ENCODE measurements at places on chromosomes 5 and 9.

DNA sequence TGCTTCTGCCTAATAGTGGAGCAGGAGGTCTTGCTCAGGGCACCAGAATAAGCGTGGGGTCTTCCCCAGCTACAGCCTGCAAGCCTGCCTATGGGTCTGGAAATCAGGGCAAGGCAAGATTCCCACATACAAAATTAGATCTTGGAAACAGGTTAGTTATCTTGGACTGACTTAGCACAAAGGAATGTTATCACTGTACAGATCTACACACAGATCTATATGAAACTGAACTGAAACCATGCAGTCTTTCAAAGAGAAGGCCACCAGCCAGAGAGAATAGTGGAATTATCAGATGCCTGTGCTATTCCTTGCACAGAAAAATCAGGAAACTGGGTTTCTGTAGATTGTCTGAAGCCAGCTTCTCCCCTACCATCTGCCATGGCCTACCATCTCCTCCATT is 585.7 kb downstream of the ACTL7B start:
- no peak overlapping the region for H3K4me3 ChIP-seq
- H3K36me3 ChIP-seq = no peaks in the 10 kb centered on the region
- DNase-seq = peak; percentile 28
- H3K27me3 ChIP-seq = no peaks in the 10 kb centered on the region
- peaks cover 8% of the 10 kb centered on the region for H3K4me1 ChIP-seq
- H3K27ac ChIP-seq = no peak overlapping the region

GRCh38 chr9:5441043-5441442 is 3.3 kb upstream of the PLGRKT start:
- peak; percentile 60 for DNase-seq
- H3K4me1 ChIP-seq = peaks cover 10% of the 10 kb centered on the region
- peak overlapping the region; percentile 76 for H3K27ac ChIP-seq
- peaks cover under 1% of the 10 kb centered on the region for H3K36me3 ChIP-seq

DNA sequence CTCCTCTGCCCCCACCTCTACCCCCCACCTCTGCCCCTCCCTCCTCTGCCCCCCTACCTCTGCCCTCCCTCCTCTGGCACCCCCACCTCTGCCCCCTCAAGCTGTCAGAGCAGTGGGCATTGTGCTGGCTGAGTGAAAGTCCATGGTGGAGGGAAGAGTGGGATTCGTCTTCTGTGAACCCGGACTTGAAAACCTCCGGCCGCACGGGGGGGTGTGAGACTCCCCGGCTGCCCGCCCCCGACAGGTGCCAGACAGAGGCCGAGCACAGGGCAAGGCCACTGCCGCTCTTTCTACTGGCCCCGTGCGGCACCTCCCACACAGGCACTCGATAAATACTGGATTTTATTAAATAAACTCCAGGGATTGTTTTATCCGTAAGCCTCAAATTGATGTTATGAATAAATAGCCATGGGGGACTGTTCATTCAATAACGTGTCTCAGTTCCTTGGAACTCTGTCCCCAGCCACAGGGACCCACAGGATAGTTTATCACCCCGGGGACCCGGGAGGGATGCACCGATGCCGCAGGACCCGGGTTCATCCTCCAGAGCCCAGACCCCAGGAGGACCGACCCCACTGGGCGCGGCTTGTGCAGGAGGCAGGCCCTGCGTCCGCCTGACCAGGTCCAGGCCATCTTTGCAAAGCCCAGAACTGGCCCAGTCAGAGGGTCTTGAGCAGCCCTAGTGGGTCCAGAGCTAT is 2.6 kb upstream of the QRFP start:
- H3K4me3 ChIP-seq = peak overlapping the region; percentile 23
- no peaks in the 10 kb centered on the region for H3K36me3 ChIP-seq
- DNase-seq = no peak

- H3K4me1 ChIP-seq = no peaks in the 10 kb centered on the region
- H3K4me3 ChIP-seq = no peak overlapping the region
- DNase-seq = no peak
- H3K27ac ChIP-seq = no peak overlapping the region
Measured at GRCh38 chr5:179836225-179837019, 15.7 kb downstream of the SQSTM1 start.

DNA sequence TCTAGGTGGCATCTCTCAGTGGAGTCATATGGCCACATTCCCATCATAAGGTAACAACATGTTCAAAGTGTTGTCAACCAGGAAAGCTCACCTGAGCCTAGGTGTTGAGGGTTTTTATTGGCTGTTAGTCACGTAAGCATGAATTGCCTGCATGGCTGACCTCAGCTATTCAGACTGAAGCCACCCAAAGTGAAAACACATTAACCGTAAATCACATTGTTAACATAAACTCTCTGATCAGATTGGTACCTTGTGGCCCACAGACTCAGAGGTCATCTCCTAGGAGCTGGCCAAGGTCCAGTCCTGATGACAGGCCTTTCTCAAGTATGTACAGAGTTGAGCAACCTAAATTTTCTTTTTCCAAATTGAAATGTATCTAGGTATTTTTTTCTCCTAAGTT is 26.7 kb downstream of the SRFBP1 start:
- DNase-seq = no peak
- H3K4me3 ChIP-seq = no peak overlapping the region
- no peaks in the 10 kb centered on the region for H3K36me3 ChIP-seq
- no peaks in the 10 kb centered on the region for H3K27me3 ChIP-seq

- H3K27me3 ChIP-seq = no peaks in the 10 kb centered on the region
- no peak overlapping the region for H3K27ac ChIP-seq
- no peaks in the 10 kb centered on the region for H3K36me3 ChIP-seq
- no peak for DNase-seq
- H3K4me3 ChIP-seq = no peak overlapping the region
- H3K4me1 ChIP-seq = peaks cover 18% of the 10 kb centered on the region
Measured at GRCh38 chr5:56516035-56516434, 282.9 kb upstream of the ANKRD55 start.

- no peak overlapping the region for H3K4me3 ChIP-seq
- peaks cover 3% of the 10 kb centered on the region for H3K4me1 ChIP-seq
- no peak overlapping the region for H3K27ac ChIP-seq
- no peak for DNase-seq
Measured at GRCh38 chr9:92639124-92639523, 30.8 kb downstream of the IPPK start.

DNA sequence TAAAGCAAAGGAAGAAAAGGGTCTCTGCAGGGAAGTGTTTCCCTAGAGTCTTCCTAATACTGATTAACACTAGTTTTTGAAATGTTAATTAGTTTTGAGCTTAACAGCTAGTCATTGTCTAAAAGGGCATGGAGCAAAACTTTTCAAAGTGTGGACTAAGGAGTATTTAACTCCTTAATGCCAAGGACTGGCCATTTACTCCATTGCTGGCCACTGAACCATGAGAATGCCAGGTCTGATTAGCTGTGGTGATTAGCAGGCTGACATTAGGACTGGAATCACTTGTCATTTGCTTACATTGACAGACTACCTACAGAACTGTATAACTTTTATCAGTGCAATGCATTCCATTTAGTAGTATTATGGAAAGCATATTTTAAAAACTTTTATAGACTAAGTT is 987.0 kb downstream of the NR2F1-AS1 start:
- H3K36me3 ChIP-seq = no peaks in the 10 kb centered on the region
- no peak overlapping the region for H3K4me3 ChIP-seq
- H3K27me3 ChIP-seq = no peaks in the 10 kb centered on the region
- no peak overlapping the region for H3K27ac ChIP-seq
- no peak for DNase-seq
